ENCODE measurements at places on chromosomes 6 and 20.

DNA sequence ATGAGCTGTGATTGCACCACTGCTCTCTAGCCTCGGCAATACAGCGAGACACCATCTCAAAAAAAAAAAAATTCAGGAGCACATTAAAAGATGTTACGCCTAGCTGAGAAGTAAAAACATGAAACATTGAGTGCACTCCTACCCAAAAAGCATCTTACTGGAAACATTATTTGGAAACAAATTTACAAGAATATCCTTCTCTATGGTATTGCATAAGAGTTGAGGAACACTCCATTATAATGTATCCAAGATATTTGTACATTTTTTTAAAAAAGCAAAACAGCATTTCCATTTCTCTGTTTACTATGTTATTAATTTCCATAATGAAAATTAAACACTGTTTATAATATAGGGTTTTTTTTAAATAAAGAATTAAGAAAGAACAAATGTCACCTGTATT, 48.6 kb downstream of the FAM8A1 start:
- DNase-seq, result no peak

GRCh38 chr6:169131390-169131789, 122.3 kb downstream of the THBS2 start:
- DNase-seq, result peak; percentile 14

DNA sequence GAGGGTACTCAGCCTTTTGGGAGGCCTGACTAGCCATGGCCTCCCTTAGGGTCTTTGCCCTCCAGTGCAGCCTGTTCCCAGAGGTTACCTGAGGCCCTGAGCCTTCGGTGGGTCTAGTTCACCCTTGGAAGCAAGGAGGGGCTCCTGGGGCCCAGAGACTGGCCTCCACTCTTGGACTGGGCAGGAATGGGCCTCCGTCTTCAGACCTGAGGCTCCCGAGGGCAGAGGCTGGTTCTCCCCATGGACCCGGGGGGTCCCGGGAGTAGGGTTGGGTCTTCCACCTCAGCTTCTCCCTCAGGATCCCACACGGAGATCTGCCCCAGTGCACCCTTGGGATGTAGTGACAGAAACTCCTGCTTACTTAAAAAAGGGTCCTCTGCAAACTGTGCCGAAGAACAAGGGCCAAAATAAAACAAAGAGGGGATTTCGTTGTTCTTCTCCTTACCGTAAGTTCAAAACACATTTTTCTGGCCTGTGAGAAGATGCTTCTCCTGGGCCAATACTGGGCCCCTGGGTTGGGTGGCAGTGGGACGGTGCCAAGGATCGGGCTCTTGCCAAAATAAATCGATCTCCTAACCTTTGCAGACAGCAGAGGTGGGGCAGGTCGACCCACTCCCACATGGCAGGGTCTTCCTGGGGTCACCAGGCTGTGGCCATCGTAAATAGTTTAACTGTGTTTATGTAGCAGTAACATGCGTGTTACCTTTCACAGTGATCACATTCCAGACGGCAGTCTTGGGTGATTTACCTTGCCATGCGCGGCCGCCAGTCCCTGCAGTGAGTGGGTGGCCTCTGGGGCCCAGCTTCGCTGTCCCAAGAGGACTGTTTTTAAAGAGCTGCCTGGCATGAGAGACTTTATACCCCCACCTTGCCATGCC, 151.8 kb downstream of the VEGFA start:
- DNase-seq, result no peak

- peak; percentile 62 for DNase-seq
These were observed 125.0 kb downstream of the SIM1 start for GRCh38 chr6:100339574-100340255.

DNA sequence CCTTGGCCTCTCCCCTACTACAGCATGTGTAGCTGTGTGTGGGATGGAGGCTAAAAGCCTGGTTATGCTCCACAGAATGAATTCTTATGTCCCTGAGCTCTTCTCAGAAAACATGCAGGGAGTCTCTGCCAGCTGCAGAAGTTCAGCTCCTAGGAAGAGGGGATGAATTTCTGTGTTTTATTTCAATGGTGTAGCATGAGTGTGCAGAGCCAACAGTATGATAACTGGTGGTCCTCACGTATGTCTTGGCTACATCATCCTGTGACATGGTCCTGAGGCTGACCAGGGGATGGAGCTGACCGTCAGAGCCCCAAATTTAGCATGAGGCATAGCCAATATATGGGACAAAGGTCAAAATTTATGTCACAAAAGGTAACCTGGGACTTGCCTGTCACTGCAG, 266.1 kb downstream of the ADGB start:
- DNase-seq, result no peak

GRCh38 chr6:39568896-39569295, 156.3 kb downstream of the KIF6 start:
- DNase-seq, result peak; percentile 82

DNA sequence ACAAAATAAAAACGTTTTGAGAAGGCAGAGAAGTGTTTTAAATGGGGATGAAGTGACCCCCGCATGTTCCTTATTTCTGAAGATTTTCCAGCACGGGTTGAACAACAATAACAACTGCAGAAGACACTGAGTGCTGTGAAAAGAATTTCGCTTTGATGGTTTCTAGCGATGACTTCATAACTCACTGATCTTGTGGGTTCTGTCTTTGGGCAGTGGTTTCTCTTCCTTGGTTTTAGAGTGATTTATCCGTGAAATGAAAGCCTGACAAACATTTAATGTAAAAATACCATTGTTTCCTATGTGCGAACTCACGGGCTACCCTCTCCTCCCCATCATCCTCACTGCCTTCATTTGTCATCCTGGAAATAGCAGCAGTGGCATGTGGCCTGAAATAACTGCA, 793.9 kb downstream of the QKI start:
- DNase-seq, result peak; percentile 11

- DNase-seq, result no peak
These were observed 111.1 kb downstream of the IPCEF1 start for GRCh38 chr6:154245506-154245905.

DNA sequence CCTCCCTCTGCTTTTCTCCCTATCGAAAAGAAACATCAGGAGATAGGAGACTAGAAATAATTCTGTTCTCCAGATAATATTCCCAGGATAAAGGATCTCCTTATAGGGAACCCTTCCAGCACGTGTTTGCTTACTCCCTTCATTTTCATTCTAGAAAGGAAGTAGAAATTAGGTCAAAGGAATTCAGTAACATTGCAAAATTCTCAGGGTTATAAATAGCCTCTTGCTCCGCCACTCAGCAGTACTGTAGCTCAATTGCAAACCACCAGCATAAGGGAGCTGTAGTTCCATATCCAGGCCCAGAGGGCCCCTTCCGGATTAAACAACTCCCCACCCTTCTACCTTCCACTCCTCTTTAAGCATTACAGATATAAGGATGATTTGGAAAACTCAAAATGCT, 6.2 kb downstream of the ELMO2 start:
- DNase-seq, result peak; percentile 82

DNA sequence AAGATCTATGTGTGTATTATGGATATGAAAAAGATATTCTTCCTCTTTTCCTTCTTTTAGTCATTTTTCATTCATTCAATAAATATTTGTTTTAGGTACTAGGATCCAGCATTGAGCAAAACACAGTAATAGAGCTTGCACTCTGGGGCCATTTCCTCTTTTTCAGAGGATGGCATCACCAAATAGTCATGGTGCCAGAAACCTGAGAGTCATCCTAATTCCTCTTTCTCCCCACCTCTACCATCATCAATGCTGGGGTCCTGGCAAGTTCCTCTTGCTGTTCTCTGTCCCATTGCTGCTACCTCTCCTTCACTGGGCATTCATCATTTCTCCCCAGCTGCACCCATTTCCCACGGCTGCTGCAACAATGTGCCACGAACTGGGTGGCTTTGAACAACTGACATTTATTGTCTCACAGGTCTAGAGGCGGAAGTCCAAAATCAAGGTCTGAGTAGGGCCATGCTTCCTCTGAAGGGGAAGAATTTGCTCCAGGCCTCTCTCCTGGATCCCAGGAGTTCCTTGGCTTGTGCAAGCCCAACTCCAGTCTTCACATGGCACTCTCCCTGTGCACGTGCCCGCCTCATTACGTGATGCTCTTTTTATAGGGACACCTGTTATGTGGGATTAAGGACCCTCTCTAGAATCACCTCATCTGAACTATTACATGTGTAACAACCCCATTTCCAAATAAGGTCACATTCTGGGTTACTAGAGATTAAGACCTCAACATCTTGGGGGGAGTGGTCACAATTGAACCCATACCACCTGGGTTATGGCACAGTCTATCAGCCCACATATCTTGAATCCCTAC, 9.5 kb upstream of the IGF2R start:
- DNase-seq, result no peak

- DNase-seq, result peak; percentile 26
These were observed 41.2 kb downstream of the THBS2 start for GRCh38 chr6:169212436-169212835.

- no peak for DNase-seq
These were observed 6.6 kb upstream of the ULBP2 start for GRCh38 chr6:149935246-149935645.

DNA sequence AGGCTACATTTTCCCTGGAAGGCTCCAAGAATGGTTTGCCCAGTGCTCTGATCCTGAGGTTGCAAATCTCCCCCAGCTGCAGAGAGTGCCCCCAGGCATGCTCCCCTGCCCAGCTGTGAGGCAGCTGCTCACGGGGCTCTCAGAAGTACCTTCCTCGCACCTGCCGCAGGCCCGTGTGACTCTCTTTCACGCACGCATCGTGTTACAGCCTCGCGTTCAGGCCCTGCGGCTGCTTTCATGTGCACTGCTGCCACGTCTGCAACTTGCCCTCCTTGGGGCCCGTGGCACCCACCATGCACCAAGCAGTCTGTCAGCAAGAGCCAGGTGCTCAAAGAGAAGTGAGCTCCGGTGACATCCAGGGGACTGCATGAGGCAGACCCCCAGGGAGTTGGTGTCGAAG, 28.6 kb upstream of the SPO11 start:
- DNase-seq, result no peak

- DNase-seq, result peak; percentile 52
These were observed 993 bp upstream of the NCOA7 start for GRCh38 chr6:125789576-125790357.

- peak; percentile 38 for DNase-seq
These were observed 15.4 kb downstream of the EZR start for GRCh38 chr6:158803733-158804143.

GRCh38 chr6:150417899-150418826, 49.4 kb downstream of the IYD start:
- peak; percentile 83 for DNase-seq

DNA sequence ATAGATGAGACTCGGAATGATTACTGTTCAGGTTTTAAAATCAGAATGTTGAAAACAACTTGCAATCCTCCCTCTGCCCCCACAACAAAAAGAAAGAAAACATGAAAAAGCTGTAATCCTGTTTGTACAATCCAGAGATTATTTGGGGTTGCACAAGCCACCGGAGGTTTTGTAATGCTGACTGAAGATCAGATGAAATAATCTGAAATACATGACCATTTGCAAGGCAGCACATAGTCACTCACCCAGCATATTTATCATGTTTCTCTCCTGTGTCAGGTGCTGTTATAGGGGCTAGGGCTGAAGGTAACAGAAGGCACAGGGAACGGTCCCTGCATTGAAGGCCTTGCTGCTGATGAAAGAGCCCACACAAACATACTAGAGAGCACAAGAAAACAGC, 85.3 kb downstream of the SIM1 start:
- no peak for DNase-seq

- no peak for DNase-seq
These were observed 95.3 kb upstream of the RSPO3 start for GRCh38 chr6:127023001-127023778.

DNA sequence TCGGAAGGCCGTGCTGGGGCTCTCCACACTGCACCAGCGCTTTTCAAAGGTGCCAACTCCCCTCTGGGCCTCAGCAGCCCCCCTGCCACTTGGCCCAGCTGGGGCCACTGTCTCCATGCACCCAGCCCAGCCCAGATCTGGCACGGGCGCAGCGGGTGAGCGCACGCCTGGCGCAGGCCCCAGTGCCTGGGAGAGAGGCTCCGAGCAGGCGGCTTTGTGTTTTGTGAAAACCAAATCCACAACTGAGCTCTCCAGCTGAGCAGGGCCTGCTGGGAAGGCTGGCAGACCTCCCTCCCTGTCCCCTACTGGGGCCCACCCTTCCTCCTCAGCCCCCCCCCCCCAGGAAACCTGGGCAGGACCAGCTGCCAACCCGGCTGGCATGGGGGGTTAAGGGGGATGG, 17.0 kb downstream of the MDGA1 start:
- no peak for DNase-seq

DNA sequence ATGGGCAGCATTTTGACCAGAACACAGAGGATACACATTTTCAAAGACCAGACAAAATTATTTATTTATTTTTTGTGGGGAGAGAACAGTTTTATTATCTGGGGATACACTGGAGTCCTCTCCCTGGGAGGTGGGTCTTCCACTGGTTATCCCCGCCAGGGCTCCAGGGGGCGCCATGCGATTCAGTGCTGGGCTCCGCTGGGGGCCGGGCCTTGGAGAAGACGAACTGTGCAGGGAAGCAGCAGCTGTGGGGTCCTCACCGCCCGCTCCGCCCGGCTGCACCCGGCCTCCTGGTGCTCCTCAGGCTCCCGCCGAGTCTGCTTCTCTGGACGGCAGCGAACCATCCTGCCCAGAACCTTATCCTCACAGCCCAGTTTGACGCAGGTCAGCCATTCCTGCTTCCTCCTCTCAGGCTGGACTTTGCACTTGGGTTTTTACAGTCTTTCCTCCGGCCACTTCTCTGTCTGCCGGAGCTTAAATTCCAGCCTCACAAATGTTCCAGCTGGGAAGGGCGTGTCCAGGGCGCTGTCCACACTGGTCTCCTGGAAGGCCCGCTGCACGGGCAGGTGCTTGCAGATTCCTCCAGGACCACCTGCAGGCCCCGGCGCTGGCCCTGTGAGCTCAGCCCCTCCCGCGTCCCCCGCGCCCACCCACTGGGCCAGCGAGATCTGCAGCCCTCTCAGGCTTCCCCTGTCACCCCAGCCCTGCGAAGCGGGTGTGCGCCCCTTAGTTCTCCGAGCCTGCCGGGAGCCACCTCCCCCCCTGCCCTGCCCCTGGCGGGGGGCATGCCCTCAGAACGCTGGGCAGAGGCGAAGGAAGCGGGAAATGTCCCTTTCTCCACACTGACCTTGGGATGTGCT, 1830.0 kb upstream of the DEFB115 start:
- DNase-seq, result no peak

DNA sequence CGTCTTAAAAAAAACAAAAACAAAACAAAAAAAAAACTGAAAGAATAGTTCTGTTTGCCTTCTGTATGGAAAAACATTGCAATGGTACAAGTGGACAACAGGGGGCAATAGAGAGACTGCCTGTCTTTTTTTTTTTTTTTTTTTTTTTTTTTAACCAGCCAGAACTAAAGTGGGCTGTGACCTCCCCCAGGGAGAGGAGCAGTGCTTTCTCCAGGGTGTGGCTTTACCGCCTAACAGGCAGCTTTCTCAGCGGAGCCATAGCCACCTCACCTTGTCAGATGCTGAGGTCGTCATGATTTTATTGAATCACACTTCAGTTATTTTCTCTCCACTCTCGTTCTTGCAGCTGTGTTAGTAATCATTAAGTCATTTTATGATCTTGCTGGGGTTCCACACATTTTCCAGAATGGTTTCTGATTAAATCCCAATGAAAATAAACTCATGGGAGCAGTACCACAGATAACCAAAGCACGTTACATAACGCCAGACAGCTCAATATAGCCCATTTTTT, 78.4 kb downstream of the GMPR start:
- DNase-seq, result peak; percentile 80
